ENCODE measurements at places on chromosomes 6 and 20. TPM values are rescaled to one million over a fixed set of nuclear protein-coding genes. Genes with fewer than 3 reads are reported as not detected.

The CUTA gene
- 49.2 TPM for total RNA-seq

GRCh38 chr6:39063526-39063925 is 14.9 kb downstream of the GLP1R start:
- DNase-seq = no peak

DNA sequence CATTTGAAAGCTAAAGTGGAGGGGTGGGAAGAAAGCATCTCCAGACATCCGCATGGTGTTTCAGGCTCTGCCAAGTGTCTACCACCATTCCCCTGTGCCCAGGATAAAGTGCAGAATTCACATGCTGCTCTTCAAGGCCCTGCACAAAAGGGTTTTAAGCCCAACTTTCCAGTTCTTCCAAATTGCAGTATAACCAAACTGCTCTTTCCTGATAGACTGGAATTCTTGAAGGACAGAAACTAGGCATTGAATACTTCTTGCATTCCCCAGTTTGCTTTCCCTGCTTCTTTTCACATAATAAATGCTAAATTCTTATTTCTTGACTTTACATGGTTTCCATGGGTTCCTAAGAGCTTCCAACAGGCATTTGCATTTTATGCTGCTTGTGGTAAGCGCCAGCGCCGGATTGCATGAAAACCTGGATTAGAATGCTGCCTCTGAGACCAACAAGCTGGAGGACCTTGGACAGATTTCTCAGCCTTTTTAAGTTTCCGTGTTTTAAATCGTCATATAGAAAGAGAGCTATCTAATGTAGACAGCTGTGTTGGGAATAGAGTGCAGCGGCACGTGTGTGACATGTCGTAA is 7.9 kb downstream of the SOX4 start:
- no peak for DNase-seq

GRCh38 chr20:10316582-10316981 is 98.0 kb downstream of the SNAP25 start:
- DNase-seq = no peak

The SPATS1 gene
- not detected for total RNA-seq

Data from stomach (tissue), 19 donors.